Fibroblast of lung (primary cell): ENCODE measurements at places on chromosomes 6 and 20.

DNA sequence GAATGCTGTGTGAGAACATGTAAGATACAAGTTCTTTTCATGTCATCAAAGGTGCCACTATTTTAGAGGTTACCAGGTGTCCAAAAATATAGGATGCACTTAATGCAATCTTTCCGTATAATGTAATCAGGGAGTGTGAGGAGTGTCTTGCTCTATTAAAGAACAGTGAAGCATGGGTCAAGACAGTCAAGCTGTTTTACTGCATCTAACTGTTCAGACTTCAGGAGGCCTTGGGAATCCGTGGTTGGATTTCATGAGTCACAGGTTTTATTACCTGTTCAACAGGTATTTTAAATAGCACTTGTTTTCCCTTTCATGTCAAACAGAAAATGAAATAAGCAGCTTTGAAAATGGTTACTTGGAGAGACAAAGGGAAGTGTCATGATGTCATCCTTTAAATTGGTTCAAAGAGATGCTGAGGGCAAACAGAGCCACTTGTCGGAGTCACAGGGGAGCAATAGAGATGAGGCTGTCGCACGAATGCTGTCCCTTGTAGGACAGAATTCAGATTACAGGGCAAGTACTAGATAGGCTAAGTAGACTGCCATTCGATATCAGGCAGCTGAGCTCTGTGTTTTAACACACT lies 621.5 kb downstream of the QKI start:
- DNase-seq, result no peak

- DNase-seq, result no peak
These were observed 686 bp downstream of the GINS1 start for GRCh38 chr20:25408170-25408547.

DNA sequence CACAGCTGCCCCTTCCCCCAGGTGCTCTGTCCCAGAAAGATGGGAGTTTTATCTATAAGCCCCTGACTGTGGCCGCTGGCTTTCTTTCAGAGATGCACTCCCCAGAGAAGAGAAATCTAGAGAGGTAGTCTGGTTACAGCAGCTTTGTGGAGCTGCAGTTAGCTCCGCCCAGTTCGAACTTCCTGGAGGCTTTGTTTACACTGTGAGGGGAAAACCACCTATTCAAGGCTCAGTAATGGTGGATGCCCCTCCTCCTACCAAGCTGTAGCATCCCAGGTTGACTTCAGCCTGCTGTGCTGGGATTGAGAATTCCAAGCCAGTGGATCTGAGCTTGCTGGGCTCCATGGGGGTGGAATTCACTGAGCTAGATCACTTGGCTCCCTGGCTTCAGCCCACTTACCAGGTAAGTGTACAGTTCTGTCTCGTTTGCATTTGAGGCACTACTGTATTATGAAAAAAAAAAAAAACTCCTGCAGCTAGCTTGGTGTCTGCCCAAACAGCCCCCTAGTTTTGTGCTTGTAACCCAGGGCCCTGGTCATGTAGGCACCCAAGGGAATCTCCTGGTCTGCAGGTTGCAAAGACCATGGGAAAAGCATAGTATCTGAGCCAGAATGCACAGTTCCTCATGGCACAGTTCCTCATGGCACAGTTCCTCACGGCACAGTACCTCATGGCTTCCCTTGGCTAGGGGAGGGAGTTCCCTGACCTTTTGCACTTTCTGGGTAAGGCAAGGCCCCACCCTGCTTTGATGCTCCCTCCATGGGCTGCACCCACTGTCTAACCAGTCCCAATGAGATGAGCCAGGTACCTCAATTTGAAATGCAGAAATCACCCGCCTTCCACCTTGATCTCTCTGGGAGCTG lies 275.0 kb downstream of the CENPW start:
- no peak for DNase-seq

DNA sequence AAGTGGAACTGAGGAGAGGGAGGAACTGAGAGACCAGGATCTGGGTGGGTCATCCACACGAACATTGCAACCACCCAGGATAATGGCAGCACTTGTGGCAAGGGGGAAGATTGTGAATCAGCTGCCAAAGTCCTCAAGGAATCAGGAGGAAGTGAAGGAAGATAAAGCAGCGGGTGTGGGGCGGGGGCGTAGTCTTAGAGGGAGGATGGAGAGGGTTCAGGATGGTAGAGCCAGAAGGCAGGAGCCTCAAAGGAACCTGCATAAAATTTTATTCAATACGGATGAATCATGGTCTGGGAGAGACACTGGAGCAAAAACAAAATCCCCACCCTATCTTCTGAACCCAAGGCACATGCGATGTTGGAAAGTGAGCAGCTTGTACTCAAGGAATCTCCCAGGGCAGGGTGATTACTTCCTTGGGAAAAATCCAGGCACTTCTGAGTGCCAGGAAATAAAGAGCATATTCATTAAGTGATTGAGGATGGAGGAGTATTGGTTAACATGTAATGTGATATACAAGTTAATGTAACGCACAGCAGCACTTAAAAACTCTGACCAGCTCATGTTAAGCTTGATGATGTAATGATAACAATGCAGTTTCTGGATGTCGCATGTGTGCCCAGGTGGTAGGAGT lies 82.0 kb upstream of the B3GAT2 start:
- no peak for DNase-seq

DNA sequence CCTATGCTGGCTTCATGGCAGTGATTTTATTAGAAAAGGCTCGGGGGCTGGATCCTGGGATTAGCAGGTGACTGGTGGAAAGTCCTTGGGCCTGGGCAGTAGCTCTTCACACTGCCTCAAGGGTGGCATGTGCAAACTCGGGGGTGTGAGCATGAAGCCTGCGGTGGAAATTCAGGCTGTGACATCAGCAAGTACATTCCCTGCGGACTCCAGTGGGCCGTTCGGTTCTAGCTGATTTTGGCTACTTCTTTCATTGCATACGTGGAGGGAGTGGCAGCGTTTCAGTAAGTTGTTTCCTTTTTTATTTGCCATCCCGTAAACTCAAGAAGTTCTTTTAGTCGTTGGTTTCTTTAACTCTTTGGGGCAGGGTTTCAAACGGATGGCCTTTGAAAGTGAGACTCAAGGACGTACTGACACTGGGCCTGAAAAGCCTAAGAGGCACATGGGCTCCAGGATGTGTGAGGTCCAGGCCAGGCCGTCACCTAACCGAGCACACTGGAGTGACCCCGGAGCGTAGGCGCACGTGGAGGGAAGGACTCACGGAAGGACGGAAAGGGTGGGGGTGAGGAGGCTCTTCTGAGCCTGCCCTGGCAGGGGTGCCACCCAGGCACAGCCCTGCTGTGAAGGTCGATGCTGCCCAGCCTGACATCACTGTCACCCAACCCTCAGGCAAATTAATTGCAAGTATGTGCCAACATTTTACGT lies 104.0 kb upstream of the FRMD1 start:
- no peak for DNase-seq

GRCh38 chr6:29757282-29757681 lies 34.0 kb downstream of the HLA-F start:
- no peak for DNase-seq

DNA sequence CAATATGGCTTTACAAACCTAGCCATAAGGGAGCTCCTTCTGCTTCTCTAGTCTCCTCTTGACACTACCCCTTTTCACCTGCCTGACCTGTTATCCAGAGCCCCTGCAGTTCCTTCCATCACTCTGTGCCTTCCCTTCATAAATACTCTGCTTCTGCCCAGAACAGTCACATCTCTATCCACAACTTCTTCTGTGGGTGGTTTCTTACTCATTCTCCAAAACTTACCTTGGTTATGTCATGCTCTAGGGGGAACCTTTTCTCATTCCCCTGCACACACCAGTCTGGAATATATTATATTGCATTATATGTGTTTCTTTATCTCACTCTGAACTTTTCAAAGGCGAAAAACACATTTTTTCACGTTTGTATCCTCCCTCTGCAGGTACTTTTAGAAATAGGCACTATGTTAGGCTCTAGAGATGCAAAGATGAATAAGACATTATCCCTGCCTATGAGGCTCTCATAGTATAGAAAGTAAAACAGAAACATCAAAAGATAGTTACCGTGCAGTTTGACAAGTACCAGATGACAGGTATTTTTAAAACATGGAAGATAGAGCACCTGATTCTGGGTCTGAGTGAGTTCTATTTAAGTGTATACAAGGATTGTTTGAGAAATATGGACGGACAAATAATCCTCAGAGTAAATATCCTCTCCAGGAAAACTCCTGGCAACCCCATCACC lies 51.5 kb downstream of the AIG1 start:
- DNase-seq, result no peak

DNA sequence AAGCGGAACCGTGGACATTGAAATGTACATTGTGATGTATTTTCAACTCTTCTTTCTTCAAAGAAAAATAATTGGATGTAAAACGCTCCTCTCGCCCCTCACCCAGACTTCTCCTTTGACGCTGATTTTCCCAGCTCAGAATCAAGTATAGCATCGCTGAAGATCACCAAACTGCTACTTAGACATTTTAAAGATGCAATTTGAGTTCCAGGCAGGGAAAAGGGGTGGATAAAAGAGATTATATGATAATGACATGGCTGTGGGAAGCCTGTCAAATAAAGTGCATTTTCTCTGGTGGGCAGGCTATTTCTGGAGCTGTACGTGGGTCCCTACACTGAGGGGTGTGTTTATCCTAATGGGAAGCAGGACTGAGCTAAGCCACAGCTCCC lies 240.4 kb downstream of the CDC5L start:
- no peak for DNase-seq

GRCh38 chr6:142413111-142413510 lies 111.3 kb downstream of the ADGRG6 start:
- no peak for DNase-seq

DNA sequence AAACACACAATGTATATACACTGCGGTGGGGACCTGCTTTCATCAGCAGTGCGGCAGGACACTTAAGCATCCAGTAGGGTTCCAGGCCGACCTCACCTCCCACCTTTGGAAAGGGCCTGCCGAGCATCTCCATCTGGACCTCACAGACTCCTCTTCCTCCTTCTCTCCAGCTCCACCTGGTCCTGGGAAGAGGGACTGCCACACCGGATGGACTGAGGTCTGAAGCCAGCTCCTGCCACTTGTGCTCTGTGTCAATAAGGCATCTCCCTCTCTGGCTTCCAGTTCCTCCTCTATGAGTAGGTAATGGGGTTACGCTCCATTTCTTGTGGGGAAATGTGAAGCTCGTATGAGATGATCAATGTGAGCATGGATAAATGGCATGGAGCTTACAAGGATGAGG lies 19.1 kb upstream of the NNAT start:
- no peak for DNase-seq

GRCh38 chr6:1162367-1163275 lies 149.3 kb upstream of the FOXQ1 start:
- no peak for DNase-seq

DNA sequence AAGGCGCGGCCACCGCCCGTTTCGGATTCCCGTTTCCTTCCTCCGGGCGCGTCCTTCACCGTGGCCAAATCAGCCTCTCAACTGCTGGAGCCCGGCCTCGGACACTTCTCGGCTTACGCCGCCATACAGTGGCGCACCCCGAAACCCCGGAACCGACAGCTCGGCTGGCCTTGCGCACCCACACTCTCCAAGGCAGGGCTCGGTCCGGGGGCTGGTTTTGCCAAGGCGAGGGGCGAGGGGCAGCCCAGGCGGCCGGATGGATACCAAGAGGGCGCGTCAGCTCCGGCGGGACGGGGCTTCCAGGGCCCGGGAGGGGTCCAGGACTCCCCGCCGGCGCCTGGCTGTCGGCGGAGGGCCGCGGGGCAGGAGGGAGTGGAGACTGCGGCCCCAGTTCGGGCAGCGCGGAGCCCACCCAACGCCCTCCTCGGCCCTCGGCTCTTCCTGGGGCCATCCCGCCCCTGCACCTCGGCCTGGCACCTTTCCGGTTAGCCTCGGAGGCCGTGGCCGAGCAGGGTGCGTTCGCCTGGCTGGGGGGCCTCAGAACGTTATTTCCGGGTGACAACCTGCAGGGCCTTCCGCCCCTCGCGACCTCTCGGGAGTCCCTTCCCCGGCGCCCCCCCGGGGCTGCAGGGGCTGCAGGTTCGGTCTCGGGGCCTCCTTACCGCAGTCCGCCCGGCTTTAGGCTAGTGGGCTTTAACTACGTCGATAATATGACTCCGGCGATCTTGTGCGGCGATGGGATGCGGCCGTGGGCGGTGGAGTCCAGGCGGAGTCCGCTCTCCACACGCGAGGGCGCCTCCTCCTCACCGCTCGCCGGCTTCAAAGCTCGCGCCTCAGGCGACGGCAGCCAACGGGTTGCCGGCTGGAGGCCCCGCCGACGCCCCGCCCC lies 697 bp upstream of the CEP43 start:
- no peak for DNase-seq

- peak; percentile 63 for DNase-seq
These were observed 7.9 kb upstream of the GMNN start for GRCh38 chr6:24766680-24767462.

DNA sequence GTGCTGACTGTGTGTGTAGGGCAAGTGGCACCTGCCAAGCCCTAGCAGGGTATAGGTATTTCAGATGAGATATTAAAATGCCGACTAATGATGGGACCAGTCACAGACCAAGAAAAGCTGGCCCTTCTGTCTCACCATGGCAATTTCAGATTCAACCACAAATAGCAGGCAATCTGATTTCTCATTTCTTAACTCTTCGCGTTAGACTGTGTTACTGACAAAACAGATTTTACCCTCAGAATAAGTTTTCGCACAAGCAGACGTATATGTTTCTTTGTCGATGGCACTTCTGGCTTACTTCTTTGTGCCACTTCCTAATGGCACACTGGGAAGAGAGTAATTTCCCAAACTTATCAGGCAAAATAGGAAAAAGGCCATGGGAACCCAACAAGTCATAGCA lies 58.7 kb downstream of the CAP2 start:
- no peak for DNase-seq

GRCh38 chr6:105797286-105797979 lies 288.7 kb upstream of the PRDM1 start:
- no peak for DNase-seq

GRCh38 chr6:159761129-159761872 lies 544 bp upstream of the ACAT2 start:
- DNase-seq, result peak; percentile 20

DNA sequence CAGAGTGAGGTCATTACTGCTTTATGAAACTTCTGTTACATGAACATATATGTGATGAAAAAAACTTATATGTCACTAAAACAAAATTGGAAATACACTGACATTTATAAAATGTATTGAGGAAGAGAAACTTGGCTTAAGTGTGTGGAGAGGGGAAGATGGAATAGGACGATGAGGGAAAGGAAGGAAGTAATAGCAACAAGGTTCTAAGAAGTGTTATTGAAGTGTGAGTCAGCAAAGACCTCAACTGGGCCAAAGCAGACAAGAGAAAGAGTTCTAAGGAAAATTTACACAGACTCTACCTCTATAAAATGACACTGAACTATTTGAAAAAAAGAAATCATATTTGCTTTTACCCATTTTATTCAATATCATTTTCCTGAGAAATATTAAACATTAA lies 38.3 kb downstream of the SNX3 start:
- peak; percentile 17 for DNase-seq

GRCh38 chr20:5784735-5785134 lies 34.5 kb downstream of the SHLD1 start:
- no peak for DNase-seq

GRCh38 chr6:53441761-53442160 lies 93.0 kb upstream of the ELOVL5 start:
- peak; percentile 77 for DNase-seq
